Mesendoderm (in vitro differentiated cells): ENCODE measurements at places on chromosomes 12 and 14.

DNA sequence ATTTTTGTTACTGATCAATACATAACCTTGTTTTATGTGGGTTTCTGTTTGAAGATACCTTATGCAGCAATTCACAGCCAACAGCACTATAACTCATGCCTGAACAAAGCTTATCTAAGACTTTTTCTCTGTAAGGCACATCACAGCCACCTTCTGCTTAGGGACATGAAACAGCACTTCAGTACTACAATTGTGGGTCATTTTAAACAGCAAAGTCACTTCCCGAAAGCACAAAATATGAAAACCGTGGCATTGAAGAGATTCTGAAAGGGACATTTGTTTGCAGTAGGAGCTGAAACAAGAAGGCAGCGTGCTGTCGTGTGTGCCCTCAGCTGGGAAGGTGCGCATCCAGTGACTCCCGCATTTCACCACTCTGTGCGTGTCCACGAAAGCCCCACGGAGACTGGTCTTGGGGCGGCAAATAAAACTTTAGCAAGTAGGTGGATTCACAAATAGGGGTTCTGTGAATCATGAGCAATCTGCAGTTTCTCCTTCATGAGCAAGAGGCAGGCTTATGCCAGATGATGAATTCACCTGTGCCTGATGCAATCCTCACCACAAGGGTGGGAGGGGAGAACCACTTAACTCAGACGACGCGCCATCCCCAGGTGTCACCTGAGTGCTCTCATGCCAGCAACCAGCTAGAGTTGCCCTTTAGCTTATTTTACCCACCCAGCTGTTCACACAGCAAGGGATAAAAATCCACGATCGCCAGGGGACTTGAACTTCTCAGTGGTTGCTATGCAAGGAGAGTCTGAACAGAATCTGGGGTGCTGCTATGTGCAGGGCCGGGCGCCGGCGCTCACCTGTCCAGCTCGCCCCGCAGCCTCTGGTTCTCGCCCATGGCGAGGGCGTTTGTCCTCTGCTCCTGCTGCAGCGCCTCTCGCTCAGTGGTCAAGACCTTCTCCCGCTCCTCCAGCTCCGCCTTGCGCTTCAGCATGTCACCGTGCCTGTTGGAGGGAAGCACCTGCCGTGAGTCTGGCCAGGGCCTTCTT is 54.9 kb upstream of the GPR68 start:
- no peak for DNase-seq

GRCh38 chr12:20868277-20868676 is 57.8 kb downstream of the SLCO1B3 start:
- no peak for DNase-seq

GRCh38 chr12:49415521-49415970 is 48.3 kb downstream of the SPATS2 start:
- DNase-seq, result no peak

- DNase-seq, result no peak
These were observed 276.6 kb downstream of the ACSS3 start for GRCh38 chr12:81354327-81354932.

DNA sequence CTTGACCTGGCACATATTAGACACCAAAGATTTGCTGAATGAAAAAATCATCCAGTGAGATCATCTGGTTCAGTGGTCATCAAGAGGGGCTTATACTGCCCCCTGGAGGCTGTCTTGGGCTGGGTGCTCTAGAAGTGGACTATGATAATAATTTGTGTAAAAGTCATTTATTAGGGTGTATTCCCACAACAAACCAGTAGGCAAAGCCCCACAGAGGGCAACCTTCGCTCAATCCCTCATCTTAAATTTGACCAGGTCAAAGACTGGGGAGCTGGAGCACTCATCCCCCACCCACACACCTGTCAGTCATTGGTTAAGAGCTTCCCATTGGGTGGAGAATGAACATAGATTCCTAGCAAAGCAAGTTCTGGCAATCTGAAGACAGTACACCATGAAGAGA is 20.0 kb upstream of the FICD start:
- peak; percentile 59 for DNase-seq

- DNase-seq, result peak; percentile 87
These were observed 4.2 kb upstream of the BAZ2A start for GRCh38 chr12:56634242-56634836.

- DNase-seq, result no peak
These were observed 8.7 kb upstream of the GALNT6 start for GRCh38 chr12:51399891-51400290.

- peak; percentile 26 for DNase-seq
These were observed 383.0 kb downstream of the PCNX1 start for GRCh38 chr14:71290301-71290700.

DNA sequence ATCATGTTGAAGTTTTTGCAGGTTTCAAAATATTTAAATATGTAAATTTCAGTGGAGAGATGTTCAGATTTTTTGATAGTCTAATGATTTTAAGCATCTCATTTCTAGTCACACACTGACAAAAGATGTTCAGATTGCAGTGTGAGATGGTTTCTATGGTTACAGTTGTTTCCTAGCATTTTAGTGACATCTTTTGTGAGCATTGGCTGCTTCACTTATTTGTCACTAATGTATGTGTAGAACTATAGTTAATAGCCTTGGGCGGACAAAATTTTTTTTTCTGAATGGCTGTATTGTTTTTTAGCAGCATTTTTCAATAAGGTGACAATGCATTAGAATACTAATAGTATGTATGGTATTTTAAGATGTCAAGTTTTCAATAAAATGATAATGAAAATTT is 315.6 kb upstream of the PRKD1 start:
- DNase-seq, result no peak

DNA sequence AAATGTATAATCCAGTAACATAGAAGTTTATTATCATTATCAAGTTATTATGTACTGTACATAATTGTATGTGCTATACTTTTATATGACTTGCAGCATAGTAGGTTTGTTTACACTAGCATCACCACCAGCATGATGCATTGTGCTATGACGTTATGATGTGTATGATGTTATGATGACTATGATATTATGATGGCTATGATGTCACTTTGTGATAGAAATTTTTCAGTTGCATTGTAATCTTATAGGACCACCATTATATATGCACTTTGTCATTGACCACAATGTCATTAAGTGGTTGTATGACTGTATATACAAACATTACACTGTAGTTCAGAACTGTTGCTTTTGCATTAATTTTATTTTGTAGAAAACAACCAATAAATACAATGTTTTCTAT is 173.4 kb downstream of the PPFIA2 start:
- DNase-seq, result no peak

DNA sequence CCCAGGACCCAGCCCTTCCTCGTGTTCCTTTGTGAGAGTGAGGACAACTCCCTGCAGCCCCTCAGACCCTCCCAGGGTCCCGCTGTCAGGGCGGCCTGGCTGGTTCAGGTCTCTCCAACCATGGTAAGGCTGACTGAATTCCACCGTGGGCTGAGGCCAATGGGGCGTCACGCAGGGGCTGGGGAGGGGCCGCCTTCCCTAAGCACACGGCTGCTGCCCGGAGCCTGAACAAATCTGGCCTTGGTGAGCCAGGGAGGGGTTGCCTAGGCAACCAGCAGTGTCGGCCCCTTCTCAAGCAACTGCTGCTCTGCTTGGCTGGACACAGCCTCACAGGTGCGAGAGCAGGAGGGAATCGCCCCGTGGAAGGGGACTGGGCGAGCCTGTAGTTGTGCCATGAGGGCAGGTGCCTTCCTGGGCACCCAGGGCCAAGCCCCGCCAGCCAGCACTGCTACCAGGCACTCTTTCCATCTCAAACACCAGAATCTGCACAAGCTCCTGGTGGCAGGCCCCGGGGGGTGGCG is 37.0 kb upstream of the GALNT9 start:
- DNase-seq, result no peak

GRCh38 chr12:46556105-46556559 is 183.6 kb upstream of the SLC38A2 start:
- DNase-seq, result no peak

GRCh38 chr12:103279444-103279843 is 216.3 kb downstream of the C12orf42 start:
- DNase-seq, result no peak

- DNase-seq, result no peak
These were observed 480.4 kb downstream of the DIO2 start for GRCh38 chr14:79730953-79731352.

DNA sequence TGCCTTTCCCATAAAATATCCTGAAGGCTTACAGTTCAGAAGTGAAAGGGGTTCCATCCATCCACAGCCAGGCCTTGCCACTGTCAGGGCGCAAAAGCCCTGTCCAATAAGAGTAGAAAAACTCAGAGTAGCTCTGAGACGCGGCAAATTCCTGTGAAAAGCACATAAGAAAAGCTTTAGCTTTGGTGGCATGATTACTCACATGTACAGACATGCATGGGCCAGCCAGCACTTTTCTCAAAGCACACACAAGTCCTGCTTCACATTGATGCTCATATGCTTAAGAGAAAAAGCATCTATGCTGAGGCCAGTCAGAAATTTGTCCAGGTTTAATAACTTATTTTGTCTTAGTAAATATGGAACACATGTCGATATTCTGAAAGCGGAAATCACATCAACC is 25.5 kb downstream of the CLEC1A start:
- DNase-seq, result no peak

- no peak for DNase-seq
These were observed 30.5 kb upstream of the CCDC63 start for GRCh38 chr12:110816248-110816647.

DNA sequence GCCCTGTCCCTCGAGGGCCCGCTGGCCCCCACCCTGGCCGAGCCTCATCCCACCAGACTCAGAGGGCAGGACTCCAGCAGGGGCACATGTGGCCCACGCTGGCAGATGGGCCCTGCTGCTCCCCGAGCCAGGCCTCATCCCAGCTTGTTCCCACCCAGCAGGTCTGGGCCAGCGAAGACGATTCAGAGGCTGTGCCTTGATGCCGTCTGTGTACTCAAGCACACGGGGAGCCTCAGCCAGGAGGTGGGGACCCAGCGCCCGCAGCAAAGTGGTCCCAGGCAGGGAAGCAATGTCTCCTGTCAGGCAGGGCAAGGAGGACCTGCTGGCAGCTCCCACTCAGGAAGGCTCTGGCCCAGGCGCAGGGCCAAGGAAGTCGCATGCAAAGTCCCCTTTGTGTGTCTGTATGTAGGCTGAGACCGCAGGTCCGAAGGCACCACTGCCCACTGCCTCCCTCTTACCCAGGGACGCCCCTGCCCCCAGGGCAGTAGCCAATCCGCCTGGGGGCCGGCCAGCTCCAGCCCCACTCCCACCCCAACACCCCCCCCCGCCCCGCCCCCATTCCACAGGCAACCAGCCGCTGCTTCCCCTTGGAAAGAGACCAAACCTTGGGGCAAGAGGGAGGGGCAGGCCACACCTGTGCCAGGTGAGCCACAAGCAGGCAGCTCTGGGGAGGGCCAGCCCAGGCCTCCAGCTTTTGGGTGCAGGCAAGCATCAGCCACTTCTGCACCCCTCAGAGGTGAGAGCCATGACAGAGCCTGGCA is 9.4 kb downstream of the DEGS2 start:
- no peak for DNase-seq

DNA sequence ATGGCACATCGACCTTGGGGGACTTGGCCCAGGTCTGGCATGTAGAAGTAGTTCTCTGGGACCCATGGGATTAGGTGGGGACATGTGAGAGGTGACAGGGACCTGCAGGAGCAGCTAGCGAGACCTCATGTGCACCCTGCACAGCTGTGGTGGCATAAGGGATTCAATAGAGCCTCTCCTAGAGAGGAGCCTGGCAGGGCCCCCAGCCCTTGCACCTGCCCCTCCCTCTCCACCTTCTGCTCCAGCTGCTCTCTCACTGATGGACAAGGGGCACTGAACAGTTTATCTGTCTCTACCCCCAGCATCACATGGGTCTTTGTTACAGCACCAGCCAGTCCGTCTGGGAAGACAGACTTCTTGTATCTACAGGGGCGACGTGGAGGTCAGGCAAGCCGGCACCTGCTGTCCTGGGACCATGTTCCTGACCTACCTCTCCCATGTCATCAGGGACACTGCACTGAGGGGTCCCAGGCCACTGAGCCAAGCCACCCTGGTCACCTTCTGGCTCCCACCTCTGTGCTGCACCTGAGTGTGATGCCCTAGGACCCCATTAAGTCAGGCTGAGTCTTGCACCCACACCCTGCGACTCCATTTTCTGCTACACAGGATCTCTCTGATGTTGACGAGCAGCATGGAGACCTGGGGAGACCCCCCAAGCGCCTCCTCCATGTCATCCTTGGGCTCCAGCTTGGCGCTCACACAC is 32.6 kb downstream of the DDX11 start:
- DNase-seq, result no peak

- DNase-seq, result no peak
These were observed 5.6 kb upstream of the MYH7 start for GRCh38 chr14:23441076-23441475.

DNA sequence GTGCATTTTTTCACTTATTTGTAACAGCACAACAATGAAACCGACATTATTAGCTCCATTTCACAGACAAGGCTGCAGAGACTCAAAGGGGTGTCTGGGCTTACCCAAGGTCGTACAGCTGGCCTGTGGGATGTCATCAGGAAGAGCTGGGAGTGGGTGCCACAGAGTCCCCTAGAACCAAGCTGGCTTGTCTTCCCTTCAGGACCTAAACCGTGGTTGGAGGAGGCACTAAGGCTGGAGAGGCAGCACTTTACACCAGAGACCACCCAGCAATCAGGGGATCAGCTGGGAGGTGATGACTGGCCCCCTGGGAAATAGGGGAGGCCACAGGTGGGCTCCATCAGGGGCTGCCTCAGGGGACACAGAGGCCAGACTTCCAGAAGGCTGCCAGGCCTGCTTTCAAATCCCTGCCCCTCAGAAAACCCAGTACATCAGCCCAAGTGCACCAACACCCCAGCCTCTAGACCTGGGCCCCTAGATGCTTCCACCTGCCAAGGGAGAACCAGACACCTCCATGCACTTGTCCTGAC is 28.3 kb downstream of the DIO3 start:
- DNase-seq, result no peak

DNA sequence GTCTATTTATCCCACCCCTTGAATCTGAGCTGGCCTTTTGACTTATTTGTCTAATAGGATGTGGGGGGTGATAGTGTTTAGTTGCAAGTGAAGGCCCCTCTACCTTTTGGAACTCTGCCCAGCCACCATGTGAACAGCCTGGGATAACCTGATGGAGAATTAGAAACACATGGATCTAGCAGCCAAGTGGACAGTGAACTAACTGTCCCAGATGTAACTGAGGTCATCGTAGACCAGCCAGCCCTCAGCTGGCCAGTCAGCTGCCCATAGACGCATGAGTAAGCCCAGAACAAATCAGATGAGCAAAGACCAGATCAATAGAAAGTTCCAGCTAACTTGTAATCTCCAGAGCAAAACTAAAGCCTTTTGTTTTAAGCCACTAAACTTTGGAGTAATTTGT is 19.0 kb downstream of the KLRB1 start:
- no peak for DNase-seq

DNA sequence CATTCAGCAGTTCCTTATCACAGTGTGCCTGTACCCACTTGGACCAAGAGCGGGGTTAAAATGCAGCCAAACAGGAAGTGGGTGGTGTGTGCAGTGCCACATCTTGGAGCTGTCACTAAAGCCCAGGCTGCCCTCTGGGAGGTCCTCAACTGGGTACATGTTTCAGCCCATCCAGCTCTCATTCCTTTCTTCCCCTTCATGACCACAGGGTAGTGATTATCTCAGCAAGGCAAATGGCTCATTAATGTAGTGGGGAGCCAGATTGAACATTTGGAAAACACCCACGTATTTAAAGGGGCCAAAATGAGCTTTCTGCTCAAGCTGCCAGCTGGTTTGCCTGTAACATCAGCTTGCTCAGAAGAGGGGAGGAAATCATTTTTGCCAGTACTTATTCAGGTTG is 210.8 kb upstream of the BTG1 start:
- no peak for DNase-seq

- no peak for DNase-seq
These were observed 3.4 kb upstream of the TEX22 start for GRCh38 chr14:105394714-105395537.
